ENCODE measurements at places on chromosomes 7 and 10.
A peak's percentile ranks its signal among the peaks of the same experiment; 100 is the strongest.

DNA sequence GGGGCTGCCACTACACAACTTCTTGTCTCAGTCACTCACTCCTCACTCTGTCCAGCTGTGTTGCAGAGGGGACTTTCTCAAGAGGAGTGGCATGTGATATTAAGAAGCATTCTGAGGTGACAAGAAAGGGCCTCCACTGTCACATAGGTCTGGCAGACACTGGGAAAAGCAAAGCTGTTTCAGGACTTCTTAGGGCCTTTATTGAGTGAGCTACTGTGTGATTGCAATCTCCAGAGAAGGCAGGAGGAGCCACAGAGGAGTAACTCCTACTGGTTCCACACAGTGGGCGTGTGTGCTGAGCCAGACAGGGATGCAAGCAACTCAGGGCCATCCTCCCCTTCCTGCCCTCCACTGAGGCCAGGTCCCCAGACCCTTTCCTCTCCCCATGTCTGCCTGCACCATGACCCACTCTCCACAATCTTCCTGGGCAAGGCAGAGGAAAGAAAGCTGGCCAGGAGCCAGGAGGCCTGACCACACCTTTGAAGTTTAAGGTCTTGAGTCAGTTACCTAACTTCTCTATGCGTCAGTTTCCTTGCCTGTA is 262.0 kb upstream of the ZMIZ1 start:
- no peak for DNase-seq

DNA sequence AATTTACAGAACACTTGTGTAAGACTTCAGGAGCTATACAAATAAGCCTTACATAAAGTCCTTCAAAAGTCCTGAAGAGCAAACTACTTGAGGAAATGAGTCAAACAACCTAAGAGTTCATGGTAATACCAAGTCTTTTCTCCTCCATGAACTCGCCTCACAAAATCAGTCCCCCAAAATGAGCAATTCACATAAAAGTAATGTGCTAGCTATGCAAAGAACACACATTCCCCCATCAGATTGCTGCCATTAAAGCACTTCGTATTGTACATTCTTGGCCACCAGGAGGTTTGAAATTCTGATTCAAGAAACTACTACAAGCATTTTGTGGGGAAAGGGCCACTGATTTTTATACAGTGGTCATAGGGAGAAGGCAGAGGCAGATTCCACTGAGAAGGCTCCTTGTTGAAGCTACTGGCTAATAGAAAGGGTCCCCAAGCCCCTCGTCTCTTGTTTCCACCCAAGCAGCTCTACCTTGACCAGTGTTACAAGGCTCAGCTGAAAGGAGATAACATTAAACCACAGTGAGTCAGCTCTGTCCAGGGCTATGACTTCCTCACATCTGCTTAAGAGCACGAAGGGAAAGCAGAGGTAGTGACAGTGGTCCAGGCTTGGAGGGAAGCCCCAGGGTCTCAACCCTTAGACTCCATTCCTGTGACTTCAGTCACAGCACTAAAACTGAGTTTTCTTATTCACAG is 115.2 kb upstream of the CDK1 start:
- DNase-seq, result no peak

DNA sequence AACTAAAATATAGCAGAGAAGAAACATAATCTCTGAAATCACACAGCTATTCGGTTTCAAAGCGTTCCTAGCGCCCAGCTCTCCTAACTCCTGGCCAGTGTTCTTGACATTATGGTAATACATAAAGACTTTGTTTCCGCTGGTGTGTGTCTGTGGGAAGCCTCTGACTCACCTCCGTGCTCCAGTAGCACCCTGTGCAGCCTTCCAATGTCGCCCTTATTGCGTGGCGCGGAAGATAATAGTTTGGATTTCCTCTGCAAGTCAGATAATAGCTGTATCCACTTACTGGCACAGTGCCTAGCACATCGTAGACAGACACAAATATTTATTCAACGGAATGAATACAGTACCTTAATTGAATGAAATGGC is 570 bp downstream of the BMS1 start:
- no peak for DNase-seq

DNA sequence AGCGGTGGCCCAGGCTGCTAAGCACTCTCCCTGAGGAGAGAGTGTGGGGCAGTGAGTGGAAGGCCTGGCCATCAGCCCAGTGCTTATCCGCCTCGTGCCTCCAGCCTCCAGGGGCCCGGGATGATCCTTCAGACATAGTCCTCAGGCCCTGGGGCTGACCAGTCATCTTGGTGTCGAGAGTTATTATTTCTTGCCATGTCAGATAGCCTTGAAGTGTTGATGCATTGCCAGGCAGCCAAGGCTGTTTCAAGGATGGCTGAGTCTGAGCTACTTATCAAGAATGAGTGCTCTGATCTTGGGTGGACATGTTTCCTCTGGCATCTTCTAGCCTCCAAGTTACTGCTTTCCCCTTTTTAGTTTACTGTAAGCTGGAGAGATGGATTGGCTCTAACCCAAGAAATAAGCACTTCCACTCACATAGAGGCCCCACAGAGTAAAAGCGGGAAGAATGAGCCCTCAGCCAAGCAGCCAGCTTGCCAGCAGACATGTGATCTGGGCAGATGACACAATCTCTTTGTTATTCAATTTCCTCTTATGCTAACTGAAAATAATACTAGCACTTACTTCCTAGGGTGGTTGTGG is 136.5 kb upstream of the NAMPT start:
- no peak for DNase-seq

DNA sequence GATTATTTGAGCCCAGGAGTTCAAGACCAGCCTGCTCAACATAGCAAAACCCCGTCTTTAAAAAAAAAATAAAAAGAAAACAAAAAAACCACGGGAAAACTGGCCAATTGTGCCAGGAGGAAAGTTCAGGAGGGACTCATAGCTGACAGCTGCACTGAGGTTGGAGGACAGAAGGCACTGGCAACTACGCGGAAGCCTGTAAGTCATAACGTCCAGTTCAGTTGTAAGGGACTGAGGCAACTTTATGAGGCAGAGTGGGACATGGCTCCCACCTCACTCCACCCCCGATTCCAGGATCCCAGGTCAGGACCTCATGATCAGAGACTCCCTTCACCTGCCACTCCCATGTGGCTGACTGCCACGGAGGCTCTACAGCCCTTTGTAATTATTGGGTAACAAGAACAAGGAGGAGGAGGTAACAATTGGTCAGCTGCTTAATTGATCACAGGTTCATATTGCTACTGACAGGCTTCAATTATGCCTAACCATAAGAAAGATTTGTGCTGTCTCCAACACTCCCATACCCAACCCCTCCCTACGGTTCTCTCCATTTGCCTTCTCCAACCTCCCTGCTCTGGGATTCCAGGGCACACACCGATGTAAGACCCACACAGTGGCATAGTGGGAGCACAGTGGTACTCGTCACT is 1.9 kb upstream of the CCL24 start:
- DNase-seq, result no peak

- peak; percentile 31 for DNase-seq
Measured at GRCh38 chr10:132616170-132616995, 78.8 kb downstream of the INPP5A start.

- DNase-seq, result no peak
Measured at GRCh38 chr7:24108906-24109376, 175.0 kb upstream of the NPY start.

- no peak for DNase-seq
Measured at GRCh38 chr7:94280851-94281250, 113.8 kb upstream of the COL1A2 start.

GRCh38 chr10:13500201-13500600 is 28.6 kb downstream of the BEND7 start:
- DNase-seq, result no peak

- no peak for DNase-seq
Measured at GRCh38 chr7:16579216-16579615, 52.6 kb downstream of the LRRC72 start.

- DNase-seq, result no peak
Measured at GRCh38 chr10:24086296-24087086, 122.4 kb upstream of the KIAA1217 start.

GRCh38 chr10:125049216-125049881 is 107.4 kb downstream of the ZRANB1 start:
- DNase-seq, result no peak

DNA sequence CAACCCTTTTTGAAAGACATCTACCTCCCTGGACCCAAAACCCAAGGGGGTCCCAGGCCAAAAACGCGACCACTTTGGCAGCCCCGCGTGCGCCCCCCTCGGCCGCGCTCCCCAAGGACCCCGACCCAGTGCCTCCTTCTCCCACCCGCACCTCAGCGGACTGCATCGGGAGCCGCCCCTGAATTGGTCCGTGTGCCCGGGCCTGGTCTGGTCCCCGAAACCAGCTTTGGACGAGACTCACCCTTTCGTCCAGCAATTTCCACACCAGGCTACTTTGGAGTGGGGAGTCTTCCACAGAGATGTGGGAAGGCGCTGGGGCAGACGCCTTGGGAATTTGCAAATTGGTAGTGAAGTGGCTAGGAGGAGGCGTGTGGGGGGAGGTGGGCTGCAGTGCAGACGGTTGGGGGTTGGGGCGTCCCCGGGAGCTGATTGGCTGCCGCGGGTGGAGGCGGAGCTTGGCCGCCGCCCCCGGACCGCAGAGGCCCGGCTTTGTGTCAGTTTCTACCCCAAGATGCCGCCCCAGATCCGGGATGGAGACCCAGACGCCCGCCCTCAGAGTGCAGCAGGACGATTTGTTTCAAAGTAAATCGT is 16.9 kb downstream of the TCAF1 start:
- peak; percentile 74 for DNase-seq

- no peak for DNase-seq
Measured at GRCh38 chr10:129626796-129627435, 159.9 kb downstream of the MGMT start.

GRCh38 chr7:27215356-27215755 is 15.5 kb upstream of the HOXA13 start:
- DNase-seq, result no peak

DNA sequence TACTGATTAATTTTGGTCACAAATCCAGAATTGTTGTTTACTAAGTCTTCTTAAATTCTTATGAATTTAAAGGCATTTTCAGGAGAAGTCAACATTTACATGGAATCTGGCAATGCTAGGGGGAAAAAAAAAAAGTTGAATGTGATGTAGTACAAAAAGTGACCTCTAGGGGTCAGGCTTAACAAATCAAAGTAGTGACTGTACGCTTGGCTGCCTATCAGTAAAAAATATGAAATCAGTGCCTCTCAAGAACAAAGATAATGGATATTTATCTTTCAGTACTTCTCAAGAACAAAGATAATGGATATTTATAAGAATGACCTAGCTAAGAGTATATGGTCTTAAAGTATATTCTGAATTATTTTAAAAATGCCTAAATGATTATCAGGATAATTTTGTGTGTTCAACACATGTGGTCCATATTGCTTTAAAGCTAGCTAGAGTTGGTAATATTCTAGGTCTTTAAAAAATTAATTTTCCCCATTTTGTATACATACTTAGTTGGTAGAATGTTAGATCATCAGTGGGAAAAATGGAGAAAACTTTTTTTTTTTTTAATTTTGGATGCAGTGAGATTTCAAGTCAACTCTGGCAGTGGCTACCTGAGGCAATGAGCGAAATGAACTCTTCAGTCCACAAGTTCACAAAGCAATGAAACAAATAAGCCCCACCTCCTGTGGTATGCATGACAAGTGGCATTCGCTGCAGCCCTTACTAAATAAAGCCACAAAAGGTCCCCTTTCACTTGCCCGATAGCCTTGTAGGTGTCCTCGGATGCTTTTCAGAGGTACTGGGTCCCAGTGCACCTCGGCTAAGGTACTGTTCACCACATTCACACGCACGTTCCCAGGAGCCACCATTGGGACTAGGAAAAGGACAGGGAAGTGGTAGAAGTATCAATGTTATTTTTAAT is 51.2 kb upstream of the LAMB4 start:
- no peak for DNase-seq

GRCh38 chr10:118732245-118733165 is 22.3 kb downstream of the CACUL1 start:
- DNase-seq, result no peak

GRCh38 chr7:55179931-55180682 is 161.3 kb downstream of the EGFR start:
- no peak for DNase-seq

DNA sequence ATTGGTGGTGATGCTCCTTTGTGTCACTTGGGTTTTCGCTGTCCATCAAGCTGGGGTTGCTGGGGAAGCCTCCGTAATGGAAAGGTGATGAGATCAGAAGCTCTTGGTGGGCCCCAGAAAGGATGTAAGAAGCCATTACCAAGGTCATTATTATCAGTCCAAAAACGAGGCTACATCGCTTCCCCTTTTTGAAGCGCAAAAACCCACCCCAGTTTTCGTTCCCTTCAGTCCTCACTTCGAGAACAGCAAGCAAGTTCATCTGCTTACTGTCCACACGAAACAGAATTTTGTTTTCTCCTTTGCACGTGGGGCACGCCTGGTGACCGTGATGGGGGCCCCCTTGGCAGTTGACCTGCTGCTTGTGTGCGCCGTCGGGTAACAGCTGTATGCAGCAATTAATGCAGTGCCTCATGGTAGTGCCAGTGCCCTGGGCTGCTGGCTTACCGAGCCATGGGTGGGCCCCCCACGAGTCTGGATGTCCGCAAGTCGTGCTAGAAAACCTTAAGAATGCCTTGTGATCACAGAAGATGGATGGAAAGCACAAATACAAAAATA is 47.5 kb downstream of the CHST15 start:
- DNase-seq, result no peak

DNA sequence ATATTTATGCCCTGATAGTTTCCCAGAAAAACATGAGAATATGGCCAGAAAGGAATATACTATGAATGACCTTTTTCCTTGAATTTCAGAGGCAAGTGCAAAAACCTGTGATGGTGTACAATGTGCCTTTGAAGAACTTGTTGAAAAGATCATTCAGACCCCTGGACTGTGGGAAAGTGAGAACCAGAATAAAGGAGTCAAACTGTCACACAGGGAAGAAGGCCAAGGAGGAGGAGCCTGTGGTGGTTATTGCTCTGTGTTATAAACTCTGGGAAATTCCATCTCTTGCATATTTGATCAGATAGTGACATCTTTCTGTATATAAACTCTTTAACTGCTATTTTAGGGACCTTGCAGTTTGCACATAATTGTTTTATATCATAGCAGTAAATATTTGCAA is 33.7 kb downstream of the RAB18 start:
- no peak for DNase-seq

DNA sequence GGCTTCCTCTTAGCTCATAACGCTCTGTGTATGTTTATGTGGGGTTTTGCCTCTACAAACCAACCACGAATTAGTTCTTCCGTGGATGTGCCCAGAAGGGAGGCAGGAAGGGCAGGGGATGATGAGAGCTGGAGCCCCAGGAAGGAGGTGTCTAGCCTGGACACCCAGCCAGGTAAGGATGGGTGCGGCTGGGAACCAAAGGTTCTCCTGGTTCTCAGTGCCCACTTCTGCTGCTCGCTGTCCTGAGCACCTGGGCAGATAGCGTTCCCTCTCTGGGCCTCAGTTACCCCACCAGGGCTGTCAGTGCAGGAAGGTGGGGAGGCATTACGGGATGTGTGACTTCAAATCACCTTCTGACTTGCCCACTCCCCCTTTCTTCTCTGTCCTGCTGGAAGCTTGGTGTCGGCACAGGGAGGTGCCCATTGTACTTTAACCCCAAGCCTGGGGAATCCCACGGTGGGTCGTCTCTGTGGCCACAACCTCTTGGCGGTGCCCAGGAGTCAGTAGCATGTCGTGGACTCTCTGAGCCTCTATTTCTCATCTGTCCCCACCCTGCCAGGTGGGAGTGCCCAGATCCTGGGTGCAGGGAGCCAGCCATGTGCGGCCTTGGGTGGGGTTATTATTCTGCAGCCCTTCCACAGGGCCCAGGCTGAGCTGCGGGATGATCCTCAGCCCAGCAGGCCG is 18.7 kb upstream of the PCBD1 start:
- DNase-seq, result no peak

- peak; percentile 51 for DNase-seq
Measured at GRCh38 chr10:49398000-49398861, 2.3 kb upstream of the DRGX start.

Measured in GM06990 (cell line).